ENCODE measurements at places on chromosomes 12 and 14.
A peak's percentile ranks its signal among the peaks of the same experiment; 100 is the strongest.

GRCh38 chr14:33834466-33835260 is 116.2 kb downstream of the EGLN3 start:
- DNase-seq: no peak

GRCh38 chr14:104320611-104321086 is 182.3 kb downstream of the KIF26A start:
- no peak for DNase-seq

DNA sequence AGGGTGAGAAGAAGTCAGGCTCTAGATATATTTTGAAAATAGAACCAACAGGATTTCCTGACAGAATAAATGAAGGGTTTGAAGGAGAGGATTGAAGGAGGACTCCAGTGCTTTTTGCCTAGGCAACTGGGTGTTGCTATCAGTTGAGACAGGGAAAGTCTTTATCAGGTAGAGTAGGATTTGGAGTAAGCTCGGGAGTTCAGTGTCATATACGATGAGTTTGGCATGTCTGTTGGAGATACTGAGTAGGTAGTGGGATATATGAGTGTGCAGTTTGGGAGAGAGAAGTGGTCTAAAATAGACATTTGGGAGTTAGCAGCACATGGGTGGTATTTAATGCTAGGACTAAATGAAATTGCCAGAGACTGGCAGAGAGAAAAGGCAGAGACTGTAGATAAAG is 141.2 kb downstream of the SAMD4A start:
- DNase-seq: no peak

- no peak for DNase-seq
Observed at GRCh38 chr12:123681605-123682004, 10.7 kb downstream of the TCTN2 start.

- DNase-seq: no peak
Observed at GRCh38 chr12:4477129-4477528, 31.5 kb upstream of the FGF6 start.

DNA sequence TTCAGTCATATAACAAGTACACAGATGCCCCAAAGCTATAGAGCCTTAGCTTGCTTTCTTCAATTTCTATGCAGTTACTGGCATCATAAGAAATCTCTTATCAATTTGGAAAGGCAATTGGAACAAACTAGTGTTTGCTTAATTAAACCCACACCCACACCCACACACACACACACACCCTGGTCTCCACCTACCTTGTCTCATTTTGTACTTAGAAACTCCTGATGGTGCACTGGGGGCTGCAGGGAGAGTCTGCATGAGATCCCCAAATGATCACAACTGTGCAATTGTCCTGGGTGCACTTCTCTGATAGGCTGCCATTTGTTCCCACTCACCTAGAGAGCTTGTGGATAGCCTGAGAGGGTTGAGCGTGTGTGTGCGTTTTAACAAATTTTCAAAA is 40.5 kb upstream of the PTCSC3 start:
- DNase-seq: no peak

GRCh38 chr14:46581036-46581671 is 70.4 kb downstream of the RPL10L start:
- DNase-seq: no peak

DNA sequence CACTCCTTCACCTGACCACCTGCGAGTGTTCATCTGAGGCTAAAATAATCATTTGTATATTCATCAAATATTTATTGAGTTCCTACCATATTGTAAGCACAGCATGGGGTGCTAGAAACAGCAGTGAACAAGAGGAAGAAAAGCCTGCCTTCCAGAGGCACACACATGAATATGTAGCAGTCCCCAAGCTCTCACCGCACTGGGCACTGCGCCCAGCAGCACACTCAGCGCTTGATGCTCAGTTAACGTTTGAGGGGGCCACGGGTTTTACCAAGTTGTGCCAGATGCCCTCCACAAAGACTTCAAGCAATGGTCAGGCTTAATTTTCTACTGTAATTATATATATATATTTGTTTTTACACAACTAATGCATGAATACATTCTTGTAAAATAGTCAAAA is 52.0 kb downstream of the HELB start:
- DNase-seq: no peak

- peak; percentile 39 for DNase-seq
Observed at GRCh38 chr12:111773801-111774551, 7.2 kb downstream of the ALDH2 start.

- no peak for DNase-seq
Observed at GRCh38 chr14:38901791-38902190, 201.2 kb downstream of the SEC23A start.

DNA sequence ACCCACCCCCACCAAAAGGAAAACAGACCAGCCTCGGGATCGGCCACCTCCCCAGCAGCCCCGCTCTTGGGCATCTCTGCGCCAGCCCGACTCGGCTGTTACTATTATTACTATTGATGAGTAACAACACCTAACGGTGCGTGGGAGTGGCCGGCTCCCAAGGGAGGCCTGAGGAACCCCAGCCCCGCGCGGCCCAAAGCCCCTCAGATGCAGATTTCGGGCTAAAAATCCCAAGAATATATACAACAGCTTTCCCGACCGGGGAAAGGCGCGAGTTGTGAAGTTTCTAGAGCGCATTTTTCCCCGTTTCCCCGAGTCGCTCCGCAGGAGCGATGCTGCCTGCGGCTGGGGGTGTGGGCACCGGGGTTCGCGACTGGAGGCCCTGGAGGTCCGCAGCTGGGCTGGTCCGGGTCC is 565 bp downstream of the NT5DC3 start:
- no peak for DNase-seq

DNA sequence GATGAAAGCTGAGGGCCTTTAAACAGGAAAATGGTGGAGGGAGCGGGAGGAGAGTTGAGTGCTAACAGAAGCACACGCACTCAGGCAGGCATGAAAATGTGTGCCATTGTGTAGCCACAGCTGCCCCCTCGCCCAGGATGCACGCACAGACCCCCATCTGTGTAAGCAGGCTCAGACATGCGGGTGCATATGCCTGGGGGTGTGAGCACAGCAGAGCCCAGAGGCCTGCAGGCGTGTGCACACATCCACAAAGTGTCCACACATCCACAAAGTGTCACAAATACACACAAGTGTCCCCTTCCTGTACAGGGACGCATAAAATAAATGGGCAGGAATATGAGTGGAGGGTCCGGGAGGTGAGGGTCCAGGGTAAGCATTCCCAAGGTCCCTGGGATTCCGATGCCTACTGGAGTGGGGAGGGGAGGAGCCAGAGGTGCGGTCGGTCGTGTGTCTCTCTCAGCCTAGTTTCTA is 805 bp upstream of the KRT7 start:
- no peak for DNase-seq

- no peak for DNase-seq
Observed at GRCh38 chr12:39081910-39082309, 176.5 kb upstream of the CPNE8 start.

DNA sequence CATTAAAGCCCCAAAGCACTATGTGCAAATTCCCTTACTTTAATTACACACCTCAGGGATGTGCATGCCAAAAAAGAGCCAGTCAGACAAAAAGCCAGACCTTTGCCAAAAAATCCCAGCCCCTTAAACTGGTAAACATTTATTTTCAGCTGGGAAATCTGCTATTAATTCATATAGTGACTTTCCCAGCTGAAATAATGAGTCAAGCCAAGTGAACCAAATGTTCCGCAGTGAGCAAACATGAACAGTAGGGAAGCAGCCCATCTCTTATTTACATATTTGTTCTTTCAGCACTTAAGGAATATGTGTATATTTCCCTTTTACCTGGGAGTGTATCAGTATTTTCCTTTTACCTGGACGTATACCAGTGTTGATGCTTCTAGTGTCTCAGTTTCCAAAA is 44.0 kb upstream of the OTX2 start:
- no peak for DNase-seq

GRCh38 chr14:59852350-59852749 is 18.2 kb downstream of the RTN1 start:
- DNase-seq: no peak

GRCh38 chr12:92294676-92295440 is 149.2 kb upstream of the BTG1 start:
- no peak for DNase-seq

- DNase-seq: no peak
Observed at GRCh38 chr12:57902478-57902969, 38.8 kb upstream of the ATP23 start.

- no peak for DNase-seq
Observed at GRCh38 chr12:23006413-23006812, 381.4 kb downstream of the ETNK1 start.

DNA sequence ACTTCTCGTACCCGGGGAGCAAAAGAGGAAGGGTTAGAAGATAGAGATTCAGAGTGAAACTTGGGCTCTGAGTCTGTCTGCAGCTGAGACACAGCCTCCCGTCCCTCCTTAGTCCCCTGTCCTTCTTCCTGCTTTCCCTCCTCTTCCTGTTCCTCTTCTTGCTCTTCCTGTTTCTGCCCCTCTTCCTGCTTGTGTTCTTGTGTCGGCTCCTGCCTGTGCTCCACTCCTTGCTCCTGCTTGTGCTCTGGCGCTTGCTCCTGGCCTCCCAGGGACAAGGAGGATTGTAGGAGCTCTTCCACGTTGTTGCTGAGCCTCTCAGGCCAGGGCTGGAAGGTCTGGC is 3.0 kb downstream of the ACRBP start:
- no peak for DNase-seq

- no peak for DNase-seq
Observed at GRCh38 chr12:138898-139534, 72.4 kb downstream of the IQSEC3 start.

DNA sequence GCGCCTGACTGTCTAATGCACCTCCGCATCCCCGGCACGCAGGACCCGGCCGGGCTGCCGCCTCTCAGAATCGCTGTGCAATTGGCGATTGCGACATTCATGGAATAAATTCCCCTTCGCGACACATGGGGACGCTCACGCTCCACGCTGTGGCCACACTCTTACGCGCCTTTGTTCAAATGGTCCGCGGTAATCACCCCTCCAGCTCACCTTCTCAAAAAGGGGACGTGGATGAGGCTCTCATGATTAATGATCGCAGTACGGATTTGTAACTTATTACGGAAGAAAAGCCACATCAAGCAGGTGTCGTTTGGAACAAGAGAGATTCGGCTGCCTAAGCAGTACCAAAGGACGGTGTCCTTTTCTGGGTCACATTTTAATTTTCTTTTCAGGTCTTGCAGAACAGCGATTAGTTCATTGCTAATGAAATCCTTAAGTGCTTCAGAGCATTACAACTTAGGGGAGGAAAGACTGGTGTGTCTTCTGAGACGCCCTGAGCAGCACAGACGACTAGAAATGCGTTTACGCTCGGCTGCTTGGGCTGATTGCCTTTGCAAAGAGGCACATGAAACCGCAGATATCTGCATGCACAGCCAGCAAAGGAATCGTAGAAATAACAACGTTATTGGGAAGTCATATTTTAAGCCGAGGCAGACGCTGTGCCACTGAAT is 37.3 kb upstream of the ADGRD1 start:
- no peak for DNase-seq

- DNase-seq: no peak
Observed at GRCh38 chr14:65500075-65500474, 87.5 kb downstream of the FUT8 start.

- no peak for DNase-seq
Observed at GRCh38 chr12:15575671-15576541, 213.3 kb downstream of the EPS8 start.

DNA sequence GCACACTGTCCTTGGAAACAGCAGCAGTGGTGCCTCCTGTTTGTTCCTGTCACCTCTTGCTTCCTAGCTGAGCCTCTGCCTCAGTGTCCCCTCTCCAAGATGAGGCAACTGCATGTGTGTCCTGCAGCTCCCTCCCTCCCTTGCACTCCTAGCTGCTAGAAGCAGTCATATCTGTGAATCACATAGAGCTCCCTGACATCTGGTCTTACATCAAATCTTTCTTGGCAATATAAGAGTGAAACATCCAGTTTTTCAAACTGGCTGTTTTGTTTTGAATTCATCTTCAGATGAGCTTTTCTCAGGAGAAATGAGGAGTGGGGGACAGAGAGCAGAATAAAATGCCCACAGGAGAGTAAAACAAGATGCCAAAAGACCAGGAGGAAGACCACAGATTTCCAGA is 103.7 kb downstream of the VCPKMT start:
- no peak for DNase-seq

GRCh38 chr12:62676521-62677307 is 210.1 kb downstream of the MON2 start:
- no peak for DNase-seq

GRCh38 chr14:104784846-104785707 is 10.5 kb downstream of the AKT1 start:
- no peak for DNase-seq

DNA sequence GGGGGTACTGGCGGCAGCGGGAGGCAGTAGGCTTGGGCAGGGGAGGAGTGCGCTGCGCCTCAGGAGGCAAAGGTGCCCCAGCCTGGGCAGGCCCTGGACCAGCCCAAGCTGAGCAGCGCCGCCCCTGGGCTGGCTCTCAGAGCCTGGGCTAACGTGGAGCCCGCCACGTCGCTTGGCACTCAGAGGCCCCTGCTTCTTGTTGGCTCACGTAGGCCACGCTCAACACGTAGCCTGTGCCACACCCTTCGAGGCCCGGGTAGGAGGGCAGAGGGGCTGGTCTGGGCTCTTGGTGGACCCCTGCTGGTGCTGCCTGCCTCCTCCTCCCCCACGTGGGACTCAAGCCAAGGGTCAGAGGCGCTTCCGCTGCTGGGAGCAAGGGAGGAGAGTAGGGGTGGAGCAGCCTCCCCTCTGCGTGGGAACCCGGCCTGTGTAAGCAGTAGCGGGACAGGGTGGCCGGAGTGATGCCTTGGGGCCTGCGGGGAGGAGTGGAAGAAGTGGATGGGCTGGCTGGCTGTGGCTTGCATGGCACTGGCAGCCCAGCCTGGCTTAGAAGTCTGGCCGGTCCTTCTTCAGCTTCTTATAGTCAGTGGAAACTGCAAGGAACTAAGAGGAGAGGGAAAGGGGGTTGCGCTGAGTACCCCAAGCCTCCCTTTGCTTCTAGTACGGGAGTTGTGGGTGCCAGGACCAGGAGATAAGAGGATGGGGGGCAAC is 5.7 kb downstream of the SHMT2 start:
- DNase-seq: no peak

DNA sequence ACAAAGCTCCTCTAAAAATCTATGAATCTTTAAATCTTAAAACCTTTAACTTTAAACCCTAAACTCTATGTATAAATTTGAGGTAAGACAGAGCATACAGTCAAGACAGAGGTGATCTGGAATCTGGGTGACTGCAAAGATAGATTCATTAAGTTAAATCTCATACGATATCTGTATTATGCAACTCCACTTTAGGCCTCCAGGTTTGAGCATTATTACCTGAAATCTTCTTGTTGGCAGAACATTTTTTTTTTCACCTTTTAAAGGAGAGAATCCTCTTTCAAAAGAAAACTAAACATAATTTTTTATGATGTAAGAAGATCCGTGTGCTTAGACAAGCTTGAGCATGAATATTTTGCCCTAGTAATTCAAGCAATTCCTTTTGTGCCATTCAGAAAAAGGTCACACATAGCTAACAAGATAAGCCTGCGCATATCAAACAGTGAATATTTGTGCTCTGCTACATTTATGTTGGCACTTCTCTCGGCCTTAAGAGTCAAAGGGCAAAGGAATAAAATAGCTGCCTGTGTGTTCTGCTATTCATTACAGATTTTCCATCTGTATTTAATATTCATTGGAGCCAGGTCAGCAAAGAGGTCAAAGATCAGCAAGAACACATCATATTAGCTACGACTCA is 163.3 kb downstream of the TMTC3 start:
- DNase-seq: no peak

GRCh38 chr12:14216405-14217294 is 148.8 kb upstream of the ATF7IP start:
- DNase-seq: no peak

Data from amniotic stem cell (primary cell).